ENCODE measurements at places on chromosomes 11 and 22.
A peak's percentile ranks its signal among the peaks of the same experiment; 100 is the strongest.

DNA sequence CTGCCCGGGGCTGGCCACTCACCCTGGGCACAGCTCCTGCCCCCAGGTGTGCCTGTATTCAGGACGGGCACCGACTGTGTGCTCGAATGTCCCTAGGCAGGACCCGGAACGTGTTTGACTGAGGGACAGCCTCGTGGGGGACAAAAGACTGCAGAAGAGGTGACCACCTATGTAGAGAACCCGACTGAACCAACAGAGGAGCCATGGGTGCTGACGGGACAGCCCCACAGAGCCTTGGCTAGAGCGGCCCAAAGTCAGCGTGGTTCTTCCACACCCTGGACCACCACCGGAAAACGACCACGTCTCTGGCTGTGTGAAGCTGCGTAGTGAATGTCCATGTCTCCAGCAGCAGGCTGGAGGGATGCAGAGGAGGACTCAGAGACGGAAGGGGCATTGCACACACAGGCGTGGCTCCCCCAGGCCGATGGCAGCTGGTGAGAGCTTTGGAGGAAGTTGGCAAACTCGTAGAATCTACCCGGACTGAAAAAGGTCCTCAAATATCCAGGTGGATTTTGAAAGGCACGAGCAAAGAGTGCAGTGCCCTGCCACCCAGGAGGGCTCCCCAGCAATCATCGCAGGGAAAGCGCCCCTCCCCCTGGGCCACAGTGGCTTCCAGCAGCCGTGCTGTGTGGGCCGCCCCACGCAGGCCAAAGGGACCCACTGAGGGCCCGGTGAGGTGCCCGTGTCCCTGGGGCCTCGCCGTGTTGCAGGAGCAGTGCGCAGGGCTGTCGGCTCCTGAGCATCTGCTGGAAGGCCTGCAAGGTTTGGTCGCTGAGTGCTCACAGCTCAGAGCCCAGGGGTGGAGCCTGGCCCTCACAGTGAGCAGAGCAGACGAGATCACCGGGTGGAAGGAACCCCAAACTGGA, 17.5 kb upstream of the MUC5B start:
- no peak for DNase-seq

GRCh38 chr11:6992026-6992425, 28.1 kb downstream of the ZNF214 start:
- DNase-seq, result no peak

- DNase-seq, result no peak
Observed at GRCh38 chr11:58647866-58648265, 25.4 kb downstream of the CNTF start.

DNA sequence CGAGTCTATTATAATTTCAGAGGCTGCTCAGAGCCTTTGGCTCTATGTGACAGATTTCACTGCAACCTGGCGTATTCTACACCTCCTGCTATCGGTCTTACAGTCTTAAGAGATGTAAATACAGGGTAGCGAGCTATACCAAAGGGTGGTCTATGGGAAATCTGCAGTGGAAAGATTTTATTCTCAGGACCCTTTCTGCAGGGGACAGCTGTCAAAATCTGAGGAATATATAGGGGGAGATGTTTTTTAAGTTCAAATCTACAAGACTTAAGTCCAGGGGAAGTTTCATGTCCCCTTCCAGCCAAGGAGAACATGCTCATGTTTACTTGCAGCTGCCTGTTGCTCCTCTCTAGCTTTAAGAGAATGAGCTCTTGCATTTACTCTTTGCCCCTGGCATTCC, 62.7 kb downstream of the MICAL2 start:
- no peak for DNase-seq

- DNase-seq, result no peak
Observed at GRCh38 chr11:117950993-117951961, 22.1 kb upstream of the TMPRSS13 start.

DNA sequence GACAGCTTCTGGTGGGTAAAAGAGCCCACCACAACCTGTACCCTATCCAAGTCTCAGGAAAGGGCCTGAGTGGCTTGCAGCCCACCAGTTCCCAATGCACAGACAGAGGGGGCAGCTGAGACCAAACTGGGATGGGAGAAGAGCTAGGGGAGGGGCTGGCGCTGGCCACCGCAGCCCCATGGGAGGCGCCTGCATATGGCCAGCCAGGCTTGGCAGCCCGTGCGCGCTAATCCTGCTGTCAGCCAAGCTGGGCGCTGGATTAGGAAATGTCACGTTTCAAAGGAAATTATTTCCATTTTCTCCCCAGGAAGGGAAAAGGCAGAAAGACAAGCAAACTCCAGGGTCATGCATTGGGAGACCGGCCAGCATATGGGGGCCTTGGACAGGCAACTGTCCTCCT, 236.8 kb downstream of the BUD13 start:
- peak; percentile 38 for DNase-seq

Measured in neural progenitor cell (in vitro differentiated cells).